ENCODE measurements at places on chromosomes 13 and 19. TPM values are rescaled to one million over a fixed set of nuclear protein-coding genes. Genes with fewer than 3 reads are reported as not detected.

GRCh38 chr13:103965506-103966243, 899.5 kb upstream of the SLC10A2 start:
- DNase-seq, result no peak

The ICAM5 gene
- 0.55 TPM for polyA plus RNA-seq

- DNase-seq, result peak; percentile 39
Observed at GRCh38 chr19:42255766-42256745, 1.1 kb upstream of the ERF start.

- DNase-seq, result no peak
Observed at GRCh38 chr19:55348317-55349034, 6.0 kb downstream of the COX6B2 start.

GRCh38 chr13:32205431-32206096, 109.6 kb downstream of the ZAR1L start:
- peak; percentile 10 for DNase-seq

DNA sequence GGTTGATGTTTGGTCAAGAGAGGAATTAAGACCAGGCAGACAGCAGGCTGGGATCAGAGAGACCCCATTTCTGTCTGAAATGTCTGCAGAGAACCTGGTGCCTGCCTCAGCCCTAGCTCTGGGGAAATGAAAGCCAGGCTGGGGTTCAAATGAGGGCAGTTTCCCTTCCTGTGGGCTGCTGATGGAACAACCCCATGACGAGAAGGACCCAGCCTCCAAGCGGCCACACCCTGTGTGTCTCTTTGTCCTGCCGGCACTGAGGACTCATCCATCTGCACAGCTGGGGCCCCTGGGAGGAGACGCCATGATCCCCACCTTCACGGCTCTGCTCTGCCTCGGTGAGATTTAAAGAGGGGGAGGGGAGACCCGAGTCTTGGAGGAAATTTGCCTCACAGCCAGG, at the start of gene LILRB4:
LILRB4 (plus strand) TSS at position 256 of the 400 bp plus-strand sequence; CDS start at position 305, 49 bp downstream.
- DNase-seq, result no peak

The EXOC3L2 gene
- polyA plus RNA-seq, result not detected
